ENCODE measurements at places on chromosomes 1 and 21.

- DNase-seq = no peak
These were observed 166.5 kb upstream of the CD34 start for GRCh38 chr1:208077232-208078075.

- peak; percentile 57 for DNase-seq
These were observed 80.2 kb downstream of the LRRC8D start for GRCh38 chr1:89900791-89901708.

DNA sequence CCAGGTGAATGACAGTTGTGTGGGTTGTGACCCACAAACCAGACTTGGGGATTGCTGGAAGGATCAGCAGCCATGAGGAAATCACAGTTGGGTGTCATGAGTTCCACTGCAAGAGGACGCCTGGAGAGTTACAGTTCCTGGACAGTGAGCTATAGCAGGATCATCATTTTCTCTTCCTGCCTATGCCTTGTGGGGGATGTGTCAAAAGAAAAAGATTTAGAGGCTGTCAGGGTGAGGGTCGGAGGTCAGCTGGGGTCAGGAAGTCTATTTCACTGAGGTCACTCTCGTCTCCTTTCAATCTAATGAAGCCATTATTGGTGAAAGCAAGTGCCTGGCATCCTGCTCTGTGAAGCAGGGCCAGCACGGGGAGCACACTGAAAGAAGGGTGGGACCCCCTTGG is 7.0 kb upstream of the LIN28A start:
- no peak for DNase-seq

- DNase-seq = no peak
These were observed 142.1 kb upstream of the WNT4 start for GRCh38 chr1:22284906-22285548.

GRCh38 chr1:100926240-100926639 is 30.4 kb downstream of the SLC30A7 start:
- DNase-seq = no peak

DNA sequence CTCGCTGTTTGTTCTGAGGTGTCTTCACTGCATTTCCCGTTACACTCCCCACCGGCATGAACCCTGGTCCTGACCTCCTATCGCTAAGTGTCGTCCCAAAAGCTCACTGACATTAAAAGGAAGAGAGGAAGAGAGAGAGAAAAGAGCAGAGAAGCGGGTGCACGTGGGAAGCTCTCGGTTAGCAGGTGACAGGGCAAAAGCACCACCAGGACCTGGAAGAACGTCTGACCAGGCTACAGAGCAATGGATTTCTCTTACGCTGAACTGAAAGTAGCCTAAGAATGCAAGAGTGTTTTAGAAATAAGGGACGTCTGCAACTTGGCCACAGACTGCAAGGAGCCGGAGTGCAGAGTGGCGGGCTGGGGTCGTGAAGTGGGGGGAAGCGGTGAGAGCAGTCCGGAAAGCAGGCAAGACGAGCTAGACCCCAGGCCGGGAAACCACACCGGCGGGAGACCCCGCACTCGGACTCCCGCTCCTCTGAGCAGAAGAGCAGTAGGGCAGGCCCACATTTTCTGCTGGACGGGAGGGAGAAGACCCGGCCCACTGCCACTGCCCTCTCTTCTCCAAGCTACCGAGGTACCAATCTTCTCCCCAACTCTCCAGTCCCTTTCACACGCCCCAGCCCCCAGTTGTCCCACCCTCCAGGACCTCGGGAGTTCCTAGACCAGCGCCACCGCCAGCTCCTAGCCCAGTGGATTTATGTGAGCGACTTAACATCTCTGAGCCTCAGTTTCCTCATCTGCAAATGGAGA is 8.3 kb upstream of the MPZL1 start:
- peak; percentile 54 for DNase-seq

GRCh38 chr21:25107708-25108107 is 499.6 kb downstream of the MRPL39 start:
- no peak for DNase-seq

- DNase-seq = peak; percentile 25
These were observed 26.7 kb downstream of the RTCA start for GRCh38 chr1:100292711-100293110.

DNA sequence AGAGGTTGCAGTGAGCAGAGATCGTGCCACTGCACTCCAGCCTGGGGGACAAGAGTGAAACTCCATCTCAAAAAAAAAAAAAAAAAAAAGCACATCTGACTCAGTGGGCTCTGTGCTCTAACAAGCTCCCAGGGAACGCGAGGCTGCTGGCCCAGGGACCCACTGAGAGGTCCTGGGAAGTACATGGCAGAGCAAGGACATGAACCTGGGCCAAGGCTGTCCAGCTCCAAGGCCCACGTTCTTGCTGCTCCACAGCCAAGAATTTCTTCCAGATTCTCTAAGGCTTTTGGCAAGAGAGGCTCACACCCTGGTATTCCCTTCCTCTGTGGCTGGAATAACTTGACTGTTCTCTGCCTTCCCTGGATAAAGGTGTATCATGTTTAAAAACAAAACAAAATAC is 15.4 kb upstream of the AGTRAP start:
- no peak for DNase-seq

DNA sequence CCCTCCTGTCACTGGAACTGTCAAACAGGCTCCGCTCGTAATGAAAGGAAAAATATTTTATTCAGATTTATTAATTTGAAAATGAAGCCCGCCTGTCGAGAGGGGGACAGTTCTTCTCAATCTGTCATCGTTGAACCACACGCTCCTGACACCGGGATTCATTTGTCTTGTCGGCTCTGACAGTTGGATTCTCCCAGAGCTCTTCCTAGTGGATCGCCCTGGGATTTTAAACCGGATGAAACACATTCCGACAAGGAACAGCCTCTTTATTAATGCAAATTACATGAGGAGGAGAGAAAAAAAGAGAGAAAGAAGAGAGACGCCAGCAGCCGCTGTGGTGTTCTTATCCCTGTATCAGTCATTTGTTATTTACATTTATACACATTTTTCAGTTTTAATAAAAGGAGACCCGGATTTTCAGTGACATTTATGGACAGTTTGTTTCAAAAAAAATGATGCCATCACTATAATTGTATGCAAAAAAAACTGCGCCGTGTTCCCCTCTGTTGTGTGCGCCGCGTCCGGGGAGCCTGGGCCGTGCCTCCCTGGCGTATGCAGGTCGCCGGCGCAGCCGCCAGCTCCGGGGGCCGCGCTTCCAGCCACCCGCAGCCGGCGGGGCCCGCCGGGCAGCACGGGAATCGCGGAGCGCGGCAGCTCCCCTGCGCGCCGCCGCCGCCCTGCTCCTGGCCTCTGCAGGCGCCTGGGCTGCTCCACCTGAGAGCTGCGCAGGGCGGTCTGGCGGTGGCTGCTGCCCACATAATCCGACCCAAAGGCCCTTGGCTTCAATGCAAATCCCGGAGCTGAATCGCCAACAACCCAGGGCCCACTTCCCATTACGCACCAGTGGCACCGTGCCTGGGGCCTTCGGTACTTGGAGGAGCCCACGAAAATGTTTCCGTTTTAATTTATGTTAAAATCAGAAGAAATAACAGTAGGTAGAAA is 237.9 kb upstream of the PBX1 start:
- no peak for DNase-seq

GRCh38 chr1:62159940-62160348 is 34.7 kb upstream of the L1TD1 start:
- no peak for DNase-seq

GRCh38 chr1:11338284-11338924 is 65.4 kb downstream of the UBIAD1 start:
- DNase-seq = no peak

DNA sequence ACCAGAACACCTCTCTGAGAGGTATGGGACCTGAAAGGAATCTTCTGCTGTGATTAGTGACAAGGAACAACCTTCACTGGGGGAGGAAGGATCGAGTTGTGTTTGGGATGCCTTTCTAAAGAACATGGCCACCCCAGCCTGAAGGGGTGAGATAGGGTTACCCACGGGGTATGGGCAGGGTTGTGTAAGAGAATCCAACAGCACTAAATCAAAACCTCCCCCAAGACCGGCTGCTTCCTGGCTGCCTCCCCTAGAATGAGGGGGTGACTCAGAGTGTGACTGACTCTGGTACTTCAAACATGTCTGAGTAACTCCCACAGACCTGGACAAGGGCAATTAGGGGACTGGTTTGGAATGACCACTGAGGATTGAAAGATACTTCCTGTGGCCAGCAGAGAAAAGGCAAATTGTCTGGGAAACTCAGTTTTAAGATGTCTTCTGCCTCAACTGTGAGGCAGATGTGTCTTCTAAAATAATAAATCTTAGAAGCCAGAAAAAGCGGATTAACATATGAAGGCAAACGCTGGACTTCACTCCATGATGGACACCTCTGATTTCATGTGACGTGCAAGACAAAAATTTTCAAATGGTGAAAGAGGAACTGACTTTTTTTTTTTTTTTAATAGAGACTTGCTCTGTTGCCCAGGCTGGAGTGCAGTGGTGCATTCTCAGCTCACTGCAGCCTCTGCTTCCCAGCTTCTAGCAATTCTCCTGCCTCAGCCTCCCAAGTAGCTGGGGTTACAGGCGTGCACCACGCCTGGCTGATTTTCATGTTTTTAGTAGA is 6.7 kb upstream of the PTPN14 start:
- DNase-seq = no peak

- no peak for DNase-seq
These were observed 454.5 kb downstream of the SMYD3 start for GRCh38 chr1:246052603-246053002.

GRCh38 chr1:169295846-169296245 is 71.8 kb downstream of the NME7 start:
- DNase-seq = no peak

DNA sequence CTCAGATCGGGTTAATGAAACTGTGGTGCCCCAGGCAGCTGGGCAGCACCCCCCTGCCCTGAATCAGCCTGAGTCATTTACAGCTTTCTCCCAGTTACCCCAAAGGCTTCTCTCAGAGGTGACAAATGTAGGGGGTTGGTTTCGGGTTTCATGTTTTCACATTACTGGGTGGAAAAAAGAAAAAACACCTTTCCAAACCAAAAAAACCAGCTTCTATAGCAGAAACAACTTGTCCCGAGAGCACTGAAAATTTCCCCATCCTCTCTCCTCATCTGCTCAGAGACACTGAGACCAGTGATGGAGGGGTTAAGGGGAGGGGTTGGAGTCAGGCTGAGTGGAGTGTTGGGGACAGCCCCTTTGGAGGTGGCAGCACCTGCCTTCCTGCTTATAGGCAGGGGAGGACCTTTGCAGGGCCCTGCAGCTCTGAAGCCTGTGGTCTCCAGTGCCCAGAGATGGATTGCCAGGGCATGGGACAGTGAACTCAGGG is 15.6 kb downstream of the UTP11 start:
- no peak for DNase-seq

DNA sequence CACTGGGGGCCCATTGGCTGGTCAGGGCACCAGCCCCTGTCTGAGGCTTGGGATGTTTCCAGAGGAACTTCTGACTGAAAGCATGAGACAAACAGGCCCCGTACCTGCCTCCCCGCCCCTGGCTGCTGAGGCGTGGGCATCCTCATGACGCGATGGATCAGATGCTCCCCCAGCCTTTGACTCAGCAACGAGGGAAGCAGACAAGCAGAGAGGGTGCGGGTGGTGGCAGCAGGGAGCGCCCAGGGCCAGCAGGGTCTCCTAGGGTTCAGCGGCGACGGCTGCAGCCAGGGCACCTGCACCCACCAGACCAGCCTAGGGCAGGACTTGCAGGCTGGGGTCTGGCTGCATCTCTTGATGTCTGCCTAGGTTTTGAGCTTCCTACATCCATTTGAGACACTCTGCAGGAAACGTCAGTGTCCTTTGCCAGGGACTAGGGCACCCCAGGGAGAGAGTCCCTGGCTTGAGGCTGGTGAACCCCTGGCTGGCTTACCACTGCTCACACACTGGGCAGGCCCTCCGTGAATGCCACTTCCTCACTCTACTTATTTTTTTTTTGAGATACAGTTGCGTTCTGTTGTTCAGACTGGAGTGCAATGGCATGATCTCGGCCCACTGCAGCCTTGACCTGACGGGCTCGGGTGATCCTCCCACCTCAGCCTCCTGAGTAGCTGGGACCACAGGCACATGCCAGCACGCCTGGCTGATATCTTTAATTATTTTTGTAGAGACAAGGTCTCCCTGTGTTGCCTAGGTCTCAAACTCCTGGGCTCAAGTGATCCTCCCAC is 63.3 kb downstream of the DHRS3 start:
- DNase-seq = no peak

GRCh38 chr1:2194319-2194897 is at the start of gene FAAP20:
TSS of gene FAAP20 (minus strand) at chr1:2194772. CDS start at chr1:2194749, 23 bp downstream.
- DNase-seq = peak; percentile 79

DNA sequence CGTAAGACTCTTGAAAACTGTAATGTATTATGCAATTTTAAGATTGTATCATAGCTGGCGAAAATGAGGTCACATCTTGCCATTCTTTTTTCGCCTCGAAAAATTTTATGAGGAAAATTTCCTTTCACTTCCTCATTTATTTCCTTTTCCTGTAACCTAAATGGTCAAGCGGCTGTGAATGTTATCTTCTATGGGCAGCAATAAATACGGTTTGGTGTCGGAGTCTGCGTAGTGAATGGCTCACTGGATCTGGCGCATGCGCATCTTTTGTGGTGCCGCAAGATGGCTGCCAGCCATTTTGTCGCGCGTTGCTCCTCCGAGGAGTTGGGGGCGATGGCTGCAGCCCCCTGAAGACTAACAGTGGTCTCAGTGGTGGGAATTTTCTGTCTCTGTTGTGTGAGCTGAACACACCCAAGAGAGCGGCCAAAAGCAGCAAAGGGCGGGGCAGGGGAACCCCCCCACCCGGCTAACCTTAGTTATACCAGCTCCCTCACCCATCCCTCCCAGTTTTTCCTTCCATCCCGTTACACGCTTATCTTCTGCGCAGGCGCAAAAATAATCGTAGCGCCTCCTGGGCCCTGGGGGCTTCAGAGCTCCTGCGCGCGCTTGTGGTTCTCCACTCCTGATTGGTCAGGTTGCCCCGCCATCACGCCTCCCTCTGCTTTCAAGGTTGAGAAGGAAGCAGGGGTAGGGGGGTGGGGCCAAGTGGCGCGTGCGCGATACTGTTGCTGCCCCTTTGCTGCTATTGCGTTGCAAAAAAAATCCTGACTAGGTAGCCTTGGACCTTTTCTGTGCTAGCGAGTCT is at the start of gene RPRD2:
RPRD2 (plus strand) TSS at position 722 of the 805 bp plus-strand sequence. CDS start 568 bp downstream, outside the sequence.
- peak; percentile 100 for DNase-seq

DNA sequence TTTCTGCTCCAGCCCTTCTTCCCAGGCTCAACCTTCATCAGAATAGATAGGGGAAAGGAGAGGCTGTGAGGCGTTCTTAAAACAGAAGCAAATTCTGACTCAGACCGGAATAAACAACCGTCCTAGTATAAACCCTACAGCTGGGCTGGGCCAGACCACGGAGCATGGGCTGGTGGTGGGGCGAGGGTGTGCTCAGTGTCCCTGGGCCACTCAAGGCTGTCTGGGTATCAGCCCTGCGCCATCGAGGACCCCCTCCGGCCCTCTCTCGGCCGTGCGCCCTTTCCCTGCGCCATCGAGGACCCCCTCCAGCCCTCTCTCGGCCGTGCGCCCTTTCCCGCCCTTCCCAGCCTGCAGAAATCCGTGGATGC is 36.0 kb downstream of the CAPN2 start:
- DNase-seq = no peak
